Ammon's horn (tissue), 1 donor: ENCODE measurements at places on chromosomes 6 and 20.
A peak's percentile ranks its signal among the peaks of the same experiment; 100 is the strongest.

DNA sequence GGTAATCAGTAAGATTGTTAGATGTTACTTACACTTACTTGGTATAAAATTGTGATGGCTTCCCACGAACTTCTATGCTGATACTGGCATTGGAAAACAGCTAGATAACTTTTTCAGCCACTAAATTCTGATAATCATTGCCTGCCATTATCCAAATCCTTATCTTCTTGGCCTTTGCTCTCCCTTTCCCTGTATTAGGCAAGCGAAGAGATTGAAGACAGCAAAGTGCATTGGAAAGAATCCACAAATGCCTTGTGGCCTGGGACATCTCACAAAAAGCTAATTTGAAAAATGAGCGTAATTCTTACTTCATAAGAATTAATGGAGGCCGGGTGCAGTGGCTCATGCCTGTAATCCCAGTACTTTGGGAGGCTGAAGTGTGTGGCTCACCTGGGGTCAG lies 79.5 kb upstream of the MARCKS start:
- no peak for DNase-seq

DNA sequence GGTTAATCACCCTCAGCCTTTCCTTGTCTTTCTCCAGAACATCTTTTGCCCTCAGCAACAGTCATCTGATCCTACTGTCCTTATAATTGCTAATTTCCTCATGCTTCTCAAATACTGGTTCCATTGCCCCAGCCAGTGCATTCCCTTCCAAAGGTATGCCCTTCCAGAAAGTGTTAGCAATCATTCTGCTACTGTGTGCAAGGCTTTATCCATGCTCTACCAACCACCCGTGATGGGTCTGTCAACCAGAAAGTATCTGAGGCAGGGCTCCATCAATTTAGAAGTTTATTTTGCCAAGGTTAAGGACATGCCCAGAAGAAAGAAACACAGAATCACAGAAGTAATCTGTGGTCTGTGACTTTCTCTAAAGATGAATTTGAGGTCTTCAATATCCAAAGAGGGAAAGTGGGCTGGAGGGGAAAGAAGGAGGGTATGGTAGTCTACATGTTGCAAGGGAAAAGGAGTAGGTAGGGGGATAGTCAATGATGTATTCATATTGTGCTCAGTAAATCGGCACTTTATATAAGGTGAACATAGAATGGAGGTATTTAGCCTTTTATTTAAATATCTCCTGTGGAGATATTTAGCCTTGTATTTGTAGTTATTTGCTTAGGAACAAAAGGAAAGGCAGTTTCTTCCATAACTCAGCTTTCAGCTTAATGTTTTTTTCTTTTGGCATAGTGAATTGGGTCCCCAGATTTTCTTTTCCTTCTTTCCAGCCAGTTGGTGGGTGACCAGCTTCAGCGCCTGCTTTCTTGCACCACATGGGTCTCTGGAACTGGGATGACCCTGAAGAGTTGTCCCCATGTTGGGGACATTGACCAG lies 35.2 kb upstream of the PAQR8 start:
- no peak for DNase-seq

DNA sequence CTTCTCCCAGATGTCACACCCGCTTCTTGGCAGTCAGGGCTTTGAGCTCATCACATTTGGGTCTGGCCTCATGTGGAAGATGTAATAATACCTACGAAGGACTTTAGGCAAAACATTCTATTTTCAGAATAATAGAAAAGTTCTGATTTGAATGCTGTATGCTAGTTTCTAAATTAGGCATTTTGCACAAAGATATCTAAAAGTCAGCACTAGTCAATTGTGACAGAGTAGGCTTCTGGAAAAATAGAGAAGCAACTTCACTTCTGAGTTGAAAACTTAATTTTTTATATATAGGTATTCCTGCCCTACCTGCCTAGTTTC lies 38.3 kb upstream of the CD2AP start:
- no peak for DNase-seq

DNA sequence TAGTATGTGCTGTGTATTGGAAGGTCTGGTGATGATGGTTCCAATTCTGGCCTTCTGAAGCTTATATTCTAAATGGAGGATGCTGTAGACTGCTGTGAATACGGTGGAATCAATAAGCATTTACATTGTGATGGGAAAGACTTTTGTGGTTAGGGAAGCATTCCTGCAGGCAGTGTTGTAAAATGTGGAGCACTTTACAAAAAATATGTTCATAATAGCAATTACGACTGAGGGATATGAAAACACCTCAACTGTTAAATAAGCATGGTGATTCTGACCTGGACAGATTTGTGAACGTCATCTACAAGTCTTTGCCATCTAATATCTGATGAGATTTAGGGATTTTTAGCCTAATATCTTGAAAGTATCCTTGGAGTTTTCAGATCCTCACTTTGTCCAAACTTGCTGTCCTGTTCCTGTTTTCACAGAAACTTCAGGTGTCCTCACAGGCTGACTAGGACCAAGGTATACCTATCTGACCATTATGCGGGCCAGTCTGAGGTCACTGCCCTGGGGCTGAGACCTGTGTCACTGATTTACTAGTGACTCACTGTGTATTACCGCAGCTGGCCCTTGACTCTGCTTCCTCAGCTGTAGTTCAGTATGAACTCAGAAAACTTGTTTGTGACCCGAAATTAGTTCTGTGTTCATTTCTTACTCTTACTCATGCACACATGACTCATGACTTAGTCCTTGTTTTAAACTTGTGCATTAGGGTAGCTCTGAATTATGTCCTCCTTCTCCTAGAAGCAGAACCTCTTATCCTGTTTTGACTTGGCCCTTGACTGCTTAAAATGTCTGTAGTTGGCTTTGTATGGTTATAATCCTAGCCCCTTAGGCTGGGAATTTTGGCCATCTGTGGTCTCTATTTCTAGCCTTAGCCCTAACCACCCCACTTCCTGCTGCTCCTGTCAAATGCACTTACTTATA lies 343.0 kb downstream of the CDKAL1 start:
- no peak for DNase-seq

GRCh38 chr20:32546918-32547752 lies 38.0 kb downstream of the NOL4L start:
- no peak for DNase-seq

- DNase-seq = no peak
Measured at GRCh38 chr20:56945057-56945456, 316.0 kb downstream of the TFAP2C start.

- DNase-seq = no peak
Measured at GRCh38 chr6:127737768-127738167, 160.8 kb downstream of the C6orf58 start.

DNA sequence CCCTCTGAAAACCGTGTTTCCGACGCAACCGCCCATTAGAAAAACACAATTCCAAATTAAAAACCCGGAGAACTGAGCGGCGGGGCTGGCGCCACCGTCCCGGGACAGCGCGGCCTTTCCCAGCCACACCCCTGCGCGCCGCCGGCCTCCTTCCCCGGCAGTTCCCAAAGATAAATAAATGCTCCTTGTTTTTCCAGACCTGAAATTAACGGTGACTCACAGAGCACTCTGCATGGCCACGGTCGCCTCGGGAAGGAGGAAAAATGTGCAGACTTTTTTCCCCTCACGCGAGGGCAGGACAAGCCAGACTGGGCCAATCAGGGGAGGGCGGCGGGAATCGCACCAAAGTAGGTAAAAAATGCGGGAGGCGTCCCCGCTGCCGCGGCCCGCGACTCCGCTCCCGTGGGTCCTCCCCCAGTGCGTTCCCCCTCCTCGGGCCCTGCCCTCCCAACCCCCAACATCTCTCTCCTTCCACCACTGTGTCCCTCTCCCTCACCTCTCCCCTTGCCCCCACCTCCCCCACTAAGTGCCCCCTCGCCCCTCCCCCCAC lies 828 bp upstream of the DSTN start:
- peak; percentile 50 for DNase-seq

DNA sequence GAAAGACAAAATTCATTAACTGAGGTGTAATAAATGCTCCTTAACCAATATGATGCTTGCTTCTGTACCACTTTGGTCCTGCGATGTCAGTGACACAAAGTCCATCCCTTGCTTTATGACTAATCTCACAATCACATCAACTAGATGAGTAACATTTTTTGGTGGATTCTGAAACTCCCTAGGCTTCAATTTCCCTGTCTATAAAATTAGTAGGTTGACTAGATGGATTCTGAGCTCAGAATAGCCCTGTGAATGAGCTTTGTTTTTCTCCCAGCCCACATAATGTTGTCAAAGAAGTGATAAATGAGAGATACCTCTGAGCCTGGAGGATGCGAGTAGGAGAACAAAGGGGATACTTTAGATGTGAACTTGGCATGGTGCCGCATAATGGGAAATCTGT lies 9.1 kb downstream of the TXLNB start:
- DNase-seq = no peak

- DNase-seq = peak; percentile 59
Measured at GRCh38 chr20:30811885-30812671, 445.4 kb upstream of the DEFB115 start.

GRCh38 chr6:31575952-31576685 lies 754 bp downstream of the TNF start:
- DNase-seq = no peak

DNA sequence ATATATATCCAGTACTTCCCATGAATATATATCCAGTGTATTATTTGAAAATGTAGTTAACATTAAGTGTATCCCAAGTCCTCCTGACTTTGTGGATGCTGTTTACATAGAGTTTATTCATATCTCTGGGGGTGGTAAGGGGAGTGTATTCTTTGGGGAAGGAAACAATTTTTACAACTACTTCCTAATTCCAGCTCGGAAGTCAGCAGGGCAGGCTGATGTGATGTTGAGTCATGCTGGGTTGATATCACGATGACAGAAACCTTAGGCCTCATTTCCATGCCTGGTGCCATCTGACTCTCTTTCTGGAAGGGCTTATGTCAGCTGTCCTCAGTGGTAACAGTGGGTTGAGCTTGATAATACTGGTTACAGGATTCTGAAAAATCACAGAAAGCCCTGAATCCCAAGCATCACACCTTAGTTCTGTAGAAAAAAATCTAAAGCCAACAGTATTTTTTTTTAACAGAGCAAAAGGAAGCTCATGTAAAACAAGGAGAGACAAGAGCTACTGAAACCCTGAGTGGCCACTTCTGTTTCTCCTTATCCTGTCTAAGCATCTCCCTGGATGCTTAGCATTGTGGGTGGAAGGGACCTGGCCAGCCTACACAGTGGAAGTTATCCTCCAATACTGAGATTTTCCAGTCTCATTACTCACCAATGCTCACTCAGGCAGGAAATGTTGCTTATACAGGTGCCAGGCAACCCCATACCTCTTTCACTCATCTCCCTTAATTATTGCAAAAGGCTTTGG lies 75.2 kb upstream of the IYD start:
- peak; percentile 31 for DNase-seq

DNA sequence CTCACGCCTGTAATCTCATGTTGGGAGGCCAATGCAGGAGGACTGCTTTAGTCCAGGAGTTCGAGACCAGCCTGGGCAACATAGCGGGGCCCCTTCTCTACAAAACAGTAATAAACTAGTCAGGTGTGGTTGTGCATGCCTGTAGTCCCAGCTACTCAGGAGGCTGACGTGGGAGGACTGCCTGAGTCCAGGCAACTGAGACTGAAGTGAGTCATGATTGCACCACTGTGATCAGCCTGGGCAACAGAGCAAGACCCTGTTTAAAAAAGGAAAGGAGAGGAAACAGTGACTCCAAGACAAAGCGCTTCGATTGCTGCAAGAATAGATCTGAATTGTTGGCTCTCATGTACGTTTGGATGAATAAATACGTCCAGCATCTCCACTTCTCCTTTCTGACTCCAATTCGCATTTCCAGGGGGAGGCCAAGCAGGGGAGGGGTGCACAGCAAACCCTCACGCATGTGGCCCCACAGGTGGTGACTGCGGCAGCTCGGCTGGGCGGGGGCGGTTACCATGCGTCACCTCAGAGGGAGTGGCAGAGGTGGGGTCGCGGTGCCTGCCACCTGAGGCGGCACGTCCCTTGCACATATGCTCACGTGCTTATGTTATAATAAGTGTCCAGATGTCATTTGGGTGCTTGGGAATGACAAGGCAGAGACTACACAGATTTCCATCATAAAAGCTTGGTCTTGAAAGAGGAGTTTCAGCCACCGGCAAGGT lies 95.1 kb upstream of the MPC1 start:
- no peak for DNase-seq

- no peak for DNase-seq
Measured at GRCh38 chr6:27468334-27468733, 4.6 kb downstream of the ZNF184 start.

DNA sequence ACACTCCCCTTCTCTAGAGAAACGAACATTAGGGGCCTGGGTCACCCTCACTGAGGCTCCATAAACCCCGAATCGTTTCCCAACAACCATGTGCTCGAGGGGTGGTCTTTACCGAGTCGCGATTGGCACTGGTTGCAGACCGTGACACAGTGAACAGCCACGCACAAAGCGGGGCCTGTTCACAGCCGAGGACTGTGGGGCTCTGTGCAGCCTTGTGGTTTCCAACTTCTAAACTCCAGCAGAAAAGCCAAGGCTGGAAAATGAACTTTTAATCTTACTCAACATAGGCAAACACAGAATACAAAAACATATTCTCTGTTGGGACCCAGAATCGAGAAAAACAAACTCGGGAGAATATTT lies 19.0 kb downstream of the RRBP1 start:
- DNase-seq = peak; percentile 64

DNA sequence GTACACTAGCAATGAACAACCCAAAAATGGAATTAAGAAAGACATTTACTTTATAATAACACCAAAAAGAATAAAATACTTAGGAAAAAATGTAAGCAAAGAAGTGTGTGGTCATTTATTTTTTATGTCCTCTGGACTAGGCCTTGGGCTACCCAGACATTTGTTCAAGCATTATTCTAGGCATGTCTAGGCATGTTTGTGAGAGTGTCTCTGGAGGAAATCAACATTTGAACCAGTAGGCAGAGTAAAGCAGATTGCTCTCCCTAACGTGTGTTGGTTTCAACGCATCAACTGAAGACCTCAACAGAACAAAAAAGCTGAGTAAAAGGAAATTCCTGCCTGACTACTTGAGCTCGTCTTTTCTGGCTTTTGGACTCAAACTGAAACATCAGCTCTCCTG lies 84.5 kb downstream of the ANKEF1 start:
- no peak for DNase-seq

DNA sequence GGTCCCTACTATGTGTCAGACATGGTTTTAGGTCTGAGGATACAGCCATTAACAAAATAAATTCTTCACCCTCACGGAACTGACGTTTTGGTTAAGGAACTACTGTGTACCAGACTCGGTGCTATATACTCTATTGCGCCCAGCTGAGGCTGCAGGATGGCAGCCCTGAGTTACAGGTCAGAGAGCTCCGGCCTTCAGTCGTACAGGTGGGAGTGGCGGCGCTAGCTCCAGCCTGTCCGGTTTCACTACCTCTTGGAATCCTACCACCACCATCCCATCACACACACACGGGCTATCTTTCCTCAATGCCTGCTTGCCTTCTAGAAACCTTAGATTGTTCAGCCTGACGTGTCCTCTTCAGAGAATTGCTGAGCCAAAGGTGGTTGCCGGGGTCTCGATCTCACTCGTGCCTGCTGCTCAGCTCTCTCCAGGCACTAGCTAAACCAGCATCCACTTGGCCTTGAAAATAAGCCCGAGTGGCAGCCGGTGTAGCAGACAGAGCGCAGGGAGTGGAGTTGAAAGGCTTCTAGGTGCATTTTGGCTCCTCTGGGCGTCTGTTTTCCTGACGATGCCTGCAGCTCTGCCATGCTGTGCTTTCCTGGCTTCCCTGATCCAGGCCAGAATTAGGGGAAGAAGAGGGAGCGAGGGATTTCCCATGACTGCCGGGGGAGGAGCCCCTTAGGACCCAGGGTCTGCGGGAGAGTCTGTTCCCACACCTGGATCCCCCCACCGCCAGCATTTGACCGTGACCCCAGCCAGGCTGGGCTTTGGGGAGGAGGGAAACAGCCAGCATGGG lies 1.1 kb upstream of the TCF15 start:
- DNase-seq = no peak

GRCh38 chr6:160391419-160392116 lies 43.4 kb downstream of the SLC22A3 start:
- no peak for DNase-seq

GRCh38 chr6:20118892-20119291 lies 93.4 kb downstream of the MBOAT1 start:
- no peak for DNase-seq
